ENCODE measurements at places on chromosomes 2 and 18.
A peak's percentile ranks its signal among the peaks of the same experiment; 100 is the strongest.

- no peak for DNase-seq
Measured at GRCh38 chr2:39550701-39551285, 113.7 kb upstream of the MAP4K3 start.

GRCh38 chr2:11787991-11788390, 41.6 kb downstream of the LPIN1 start:
- no peak for DNase-seq

DNA sequence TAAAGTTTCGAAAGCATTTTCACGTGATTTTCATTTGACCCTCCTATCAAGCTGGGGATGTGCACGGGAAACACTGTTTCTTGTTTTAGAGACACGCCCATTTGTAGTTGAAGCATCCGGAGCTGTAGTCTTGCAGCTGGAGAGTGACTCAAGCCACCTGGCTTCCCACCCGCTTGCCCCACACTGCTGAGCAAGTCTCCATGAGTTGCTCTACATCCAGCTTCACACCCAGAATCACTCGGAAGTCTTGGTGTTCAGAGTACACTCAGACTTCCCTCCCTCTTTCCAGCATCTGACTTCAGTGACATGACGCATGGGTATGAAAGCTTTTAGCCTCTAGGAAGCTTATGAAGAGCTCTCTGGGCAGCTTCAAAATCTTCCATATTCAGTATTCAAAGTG, 262.4 kb downstream of the NBAS start:
- no peak for DNase-seq

DNA sequence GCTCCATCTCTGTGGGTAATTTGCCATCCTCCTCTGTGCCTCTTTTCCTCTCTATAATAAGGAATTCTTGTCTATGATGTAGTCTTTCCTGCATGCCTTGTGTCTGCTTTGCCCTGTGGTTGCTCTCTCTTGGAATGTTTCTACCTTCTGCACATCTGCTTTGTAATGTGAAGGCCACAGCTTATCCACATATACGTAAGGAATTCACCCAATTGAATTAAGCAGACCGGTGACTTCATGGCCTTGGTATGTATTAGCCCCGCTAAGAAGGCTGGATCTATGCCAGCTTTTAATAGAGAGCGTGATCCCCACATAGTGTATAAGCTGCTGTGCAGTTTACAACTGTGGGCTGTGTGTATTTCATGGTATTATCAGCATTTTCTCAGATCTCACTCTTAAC, 274.7 kb downstream of the RNF144A start:
- DNase-seq = no peak

- DNase-seq = no peak
Measured at GRCh38 chr2:105604938-105605337, 139.8 kb upstream of the NCK2 start.

- no peak for DNase-seq
Measured at GRCh38 chr2:223052548-223053483, 826 bp downstream of the KCNE4 start.

- no peak for DNase-seq
Measured at GRCh38 chr2:182890773-182891378, 24.4 kb upstream of the FRZB start.

DNA sequence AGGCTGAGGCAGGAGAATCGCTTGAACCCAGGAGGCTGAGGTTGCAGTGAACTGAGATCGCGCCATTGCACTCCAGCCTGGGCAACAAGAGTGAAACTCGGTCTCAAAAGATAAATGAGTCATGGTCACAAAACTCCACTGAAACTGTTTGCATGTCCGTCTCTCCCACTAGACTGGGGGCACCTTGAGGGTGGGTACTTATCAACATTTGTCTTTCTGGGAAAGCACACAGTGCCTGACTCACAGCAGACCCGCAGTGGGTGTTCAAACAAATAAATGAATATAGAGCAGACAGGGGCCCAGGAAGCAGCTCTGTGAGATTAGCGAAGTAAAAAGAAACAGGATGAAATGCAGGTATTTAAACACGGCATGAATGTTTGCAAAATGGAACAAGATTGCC, 211.1 kb upstream of the GATA6 start:
- no peak for DNase-seq

DNA sequence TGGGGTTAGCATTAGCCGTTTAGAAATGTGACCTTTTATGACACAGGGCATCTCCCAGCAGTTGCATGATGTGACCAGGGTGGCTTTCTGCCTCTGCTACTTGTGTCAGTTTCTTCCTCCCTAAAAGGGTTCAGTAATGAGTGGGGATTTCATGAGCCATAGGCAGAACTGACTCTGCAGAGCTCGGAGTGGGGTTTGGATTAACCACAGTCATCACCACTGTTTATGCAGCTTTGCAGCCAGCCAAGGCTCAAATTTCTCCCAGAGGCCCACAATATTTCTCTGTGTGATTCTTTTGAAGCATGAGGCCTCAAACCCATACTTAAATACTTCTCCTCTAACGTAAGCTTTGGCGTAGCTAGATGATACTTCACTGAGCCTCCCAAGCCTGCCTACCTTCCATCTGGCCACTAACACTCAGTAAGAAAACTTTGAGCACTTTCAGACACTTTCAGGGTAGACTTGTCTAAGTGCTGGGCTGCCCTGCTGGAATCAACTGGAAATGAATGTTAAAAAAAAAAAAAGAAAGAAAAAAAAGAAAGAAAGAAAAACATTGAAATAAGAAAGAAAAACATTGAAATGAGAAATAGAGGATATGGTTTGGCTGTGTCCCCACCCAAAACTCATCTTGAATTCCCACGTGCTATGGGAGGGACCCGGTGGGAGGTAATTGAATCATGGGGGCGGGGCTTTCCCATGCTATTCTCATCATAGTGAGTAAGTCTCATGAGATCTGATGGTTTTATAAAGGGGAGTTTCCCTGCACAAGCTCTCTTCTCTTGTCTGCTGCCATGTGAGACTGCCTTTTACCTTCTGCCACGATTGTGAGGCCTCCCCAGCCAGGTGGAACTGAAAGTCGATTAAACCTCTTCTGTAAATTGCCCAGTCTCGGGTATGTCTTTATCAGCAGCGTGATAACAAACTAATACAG, 11.5 kb upstream of the LAPTM4A start:
- no peak for DNase-seq

DNA sequence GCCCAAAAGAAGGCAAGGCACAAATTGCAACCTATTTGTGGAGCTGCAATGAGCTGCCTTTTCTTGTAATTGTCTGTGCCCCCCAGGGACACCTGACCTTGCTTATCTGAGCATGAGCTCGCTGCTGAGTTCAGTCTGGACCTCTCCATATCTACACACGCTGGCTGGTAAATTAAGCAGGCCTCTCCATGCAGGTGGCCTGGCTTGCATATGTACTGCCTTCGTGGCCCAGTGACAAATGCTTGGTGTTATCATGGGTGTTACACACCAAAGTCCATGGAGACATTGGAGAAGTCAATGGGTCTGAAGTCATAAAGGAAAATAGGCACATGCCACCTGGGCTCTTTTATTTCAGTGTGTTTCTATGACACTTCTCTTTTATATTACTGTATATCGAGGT, 121.2 kb downstream of the IRS1 start:
- DNase-seq = no peak

- DNase-seq = no peak
Measured at GRCh38 chr18:63128237-63128974, 191.2 kb downstream of the BCL2 start.

DNA sequence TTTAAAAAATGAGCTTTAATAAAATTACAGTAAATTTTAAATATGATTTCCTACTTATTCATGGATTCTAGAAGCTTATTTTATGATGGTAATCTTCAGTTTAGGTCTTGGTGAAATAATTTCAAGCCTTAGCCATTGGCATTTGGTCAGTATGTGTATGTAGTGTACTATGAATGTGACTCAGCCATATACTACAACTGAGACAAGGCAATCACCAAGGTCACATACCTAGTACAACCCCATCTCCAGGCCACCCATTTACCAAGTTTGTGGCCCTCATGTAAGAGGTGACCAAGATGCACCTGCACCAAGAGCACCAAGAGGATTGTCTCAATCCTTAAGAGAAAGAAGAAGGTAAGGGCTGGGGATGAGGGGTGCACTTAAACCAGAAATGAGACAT, 54.8 kb upstream of the FRZB start:
- no peak for DNase-seq

DNA sequence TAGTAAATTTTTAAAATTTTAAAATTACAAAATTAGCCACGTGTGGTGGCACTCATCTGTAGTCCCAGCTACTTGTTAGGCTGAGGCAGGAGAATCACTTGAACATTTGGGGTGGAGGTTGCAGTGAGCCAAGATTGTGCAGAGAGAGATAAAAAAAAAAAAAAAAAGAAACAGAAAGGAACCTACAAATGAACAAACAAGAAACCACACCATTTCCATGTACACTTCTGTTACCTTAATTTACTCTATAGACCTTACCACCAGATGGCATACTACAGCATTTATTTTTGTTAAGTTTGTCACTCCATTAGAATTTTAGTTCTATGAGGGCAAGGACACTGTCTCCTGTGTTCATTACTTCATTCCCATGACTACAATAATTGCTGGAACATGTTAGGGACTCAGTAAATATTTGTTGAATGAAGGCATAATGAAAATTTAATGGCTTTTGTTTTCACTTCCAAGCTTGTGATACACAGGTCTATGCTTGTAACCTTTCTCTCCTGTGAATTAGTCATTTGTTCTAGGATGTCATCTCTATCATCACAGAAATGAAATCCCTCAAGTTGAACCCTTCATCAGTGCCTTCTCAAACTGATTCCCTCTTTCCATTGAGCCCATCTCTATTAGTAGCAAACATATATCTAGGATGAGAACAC, 76.0 kb downstream of the ARHGAP15 start:
- no peak for DNase-seq

DNA sequence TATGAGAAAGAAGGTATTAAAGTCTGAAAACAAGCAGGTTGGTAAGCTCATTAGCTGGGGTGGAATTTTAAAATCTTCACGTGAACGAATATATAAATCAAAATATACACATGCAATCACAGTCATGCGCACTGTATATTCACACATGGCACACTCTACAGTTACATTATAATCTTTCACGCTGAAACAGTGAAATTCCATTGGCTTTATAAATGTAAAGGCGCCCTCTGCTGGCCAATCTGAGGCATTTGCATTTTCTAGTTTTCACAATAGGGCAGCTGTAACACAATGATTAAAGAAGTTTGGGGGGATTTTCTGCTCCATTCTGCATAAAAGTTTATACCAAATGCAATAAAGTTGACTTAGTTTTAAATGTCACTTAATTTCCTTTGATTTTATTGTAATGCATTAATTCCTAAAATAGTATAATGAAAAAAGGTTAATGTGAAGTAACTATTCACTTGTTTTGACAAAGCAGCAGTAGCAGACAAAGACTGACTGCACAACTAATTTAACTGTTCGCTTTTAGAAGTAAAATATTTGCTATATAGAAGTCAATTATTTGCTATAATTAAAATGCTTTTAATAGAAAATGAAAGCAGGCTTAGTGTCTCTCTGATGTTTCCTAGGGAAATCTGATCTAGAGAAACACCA, 17.2 kb downstream of the IFIH1 start:
- no peak for DNase-seq

- DNase-seq = no peak
Measured at GRCh38 chr18:23300231-23300805, 152.8 kb upstream of the RIOK3 start.

GRCh38 chr2:218218268-218219185, 1.5 kb downstream of the ARPC2 start:
- DNase-seq = peak; percentile 87

DNA sequence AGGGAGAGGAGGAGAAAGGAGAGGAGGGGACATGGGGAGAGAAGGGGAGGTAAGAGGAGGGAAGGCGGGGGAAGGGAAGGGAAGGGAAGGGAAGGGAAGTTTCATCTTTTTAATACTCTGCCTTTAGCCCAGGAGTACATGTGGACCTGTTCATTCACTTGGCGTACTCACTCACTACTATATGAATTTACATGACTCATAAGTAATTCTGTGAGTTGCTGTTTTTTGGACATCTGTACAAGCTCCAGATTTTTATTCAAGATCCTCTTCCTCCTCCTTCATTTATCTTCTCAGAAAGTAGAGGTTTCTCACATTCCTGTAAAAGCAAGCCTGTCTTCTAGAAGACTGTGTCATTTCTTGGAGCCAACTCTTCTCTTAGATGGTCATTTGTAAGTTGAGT, 84.6 kb downstream of the RDH14 start:
- no peak for DNase-seq

- DNase-seq = no peak
Measured at GRCh38 chr2:180177534-180177933, 170.4 kb upstream of the CWC22 start.

DNA sequence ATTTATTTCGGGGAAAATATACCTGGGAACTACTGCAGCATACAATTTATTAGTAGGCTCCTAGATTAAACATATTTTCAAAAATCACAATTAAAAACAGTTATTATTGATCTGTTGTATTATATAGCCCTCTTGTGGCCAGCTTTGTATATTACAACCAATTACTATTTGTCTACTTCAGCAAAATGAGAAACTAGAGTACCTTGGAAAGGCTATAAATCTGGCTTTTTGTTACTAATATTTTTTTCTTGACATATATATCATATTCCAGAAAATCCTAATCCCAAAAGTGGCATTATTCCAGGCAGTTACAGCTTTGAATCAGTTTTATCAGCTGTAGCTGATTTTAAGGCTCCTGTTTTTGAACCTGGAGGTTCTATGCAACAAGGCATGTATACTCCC, 101.2 kb downstream of the UBR3 start:
- DNase-seq = peak; percentile 42

DNA sequence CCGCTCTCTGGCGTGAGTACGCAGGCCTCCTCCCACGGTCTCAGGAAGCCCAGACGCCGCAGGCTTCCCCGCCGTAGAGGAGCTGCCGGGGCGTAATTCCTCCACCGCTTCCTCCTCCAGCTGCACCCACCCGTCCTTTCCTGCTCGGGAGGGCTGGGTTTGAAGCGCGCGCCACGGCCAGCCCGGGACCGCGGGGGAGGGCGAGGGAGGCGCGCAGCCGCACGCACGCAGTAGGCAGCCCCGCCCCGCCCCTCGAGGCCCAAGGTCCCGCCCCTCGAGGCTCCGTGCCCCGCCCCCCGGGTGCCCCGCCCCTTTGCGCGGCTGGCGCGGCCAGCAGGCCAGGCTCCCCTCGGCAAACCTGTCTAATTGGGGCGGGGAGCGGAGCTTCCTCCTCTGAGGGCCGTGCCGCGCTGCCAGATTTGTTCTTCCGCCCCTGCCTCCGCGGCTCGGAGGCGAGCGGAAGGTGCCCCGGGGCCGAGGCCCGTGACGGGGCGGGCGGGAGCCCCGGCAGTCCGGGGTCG, at the start of gene MALT1:
Gene MALT1 (plus strand): TSS at position 355 of the 521 bp plus-strand sequence. CDS start 179 bp downstream, outside the sequence.
- peak; percentile 90 for DNase-seq

GRCh38 chr2:204706939-204707338, 161.7 kb downstream of the PARD3B start:
- DNase-seq = no peak

GRCh38 chr18:77784759-77785379, 535.2 kb downstream of the GALR1 start:
- DNase-seq = no peak

GRCh38 chr18:11052800-11053199, 96.6 kb downstream of the PIEZO2 start:
- no peak for DNase-seq

Measured in T-helper 2 cell (primary cell).